NCI-H524 (cell line): ENCODE measurements at places on chromosomes 3 and 15.

- no peak for DNase-seq
These were observed 39.0 kb downstream of the STRIT1 start for GRCh38 chr3:155254445-155254844.

- peak; percentile 60 for DNase-seq
These were observed 29.9 kb downstream of the CGNL1 start for GRCh38 chr15:57406062-57406772.

- DNase-seq, result peak; percentile 35
These were observed 892 bp downstream of the NMD3 start for GRCh38 chr3:161221806-161222600.

DNA sequence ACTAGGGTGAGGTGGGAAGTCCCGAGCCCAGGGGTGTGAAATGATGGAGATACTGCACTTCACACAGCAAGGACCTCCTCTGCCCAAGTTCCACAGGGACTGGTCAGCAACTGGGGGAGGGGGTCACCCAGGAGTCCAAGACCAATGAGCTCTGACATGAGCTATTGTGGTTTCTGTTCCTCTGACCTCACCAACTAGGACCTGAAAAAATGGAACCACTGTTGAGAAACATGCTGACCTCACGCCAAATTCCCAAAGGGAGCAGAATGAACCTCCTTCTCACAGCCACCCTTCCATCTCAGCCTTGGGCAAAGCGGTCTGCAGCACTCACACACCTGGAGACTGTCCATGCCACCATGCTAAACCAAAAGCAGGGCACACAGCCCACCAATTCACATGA, 69.3 kb downstream of the LRIG1 start:
- DNase-seq, result no peak

- DNase-seq, result no peak
These were observed 158.5 kb upstream of the SGO1 start for GRCh38 chr3:20344400-20344959.

GRCh38 chr3:81270603-81271379, 490.7 kb downstream of the GBE1 start:
- no peak for DNase-seq

GRCh38 chr15:49669288-49669687, 48.4 kb downstream of the DTWD1 start:
- DNase-seq, result no peak
